ENCODE measurements at places on chromosomes 1 and 21.

DNA sequence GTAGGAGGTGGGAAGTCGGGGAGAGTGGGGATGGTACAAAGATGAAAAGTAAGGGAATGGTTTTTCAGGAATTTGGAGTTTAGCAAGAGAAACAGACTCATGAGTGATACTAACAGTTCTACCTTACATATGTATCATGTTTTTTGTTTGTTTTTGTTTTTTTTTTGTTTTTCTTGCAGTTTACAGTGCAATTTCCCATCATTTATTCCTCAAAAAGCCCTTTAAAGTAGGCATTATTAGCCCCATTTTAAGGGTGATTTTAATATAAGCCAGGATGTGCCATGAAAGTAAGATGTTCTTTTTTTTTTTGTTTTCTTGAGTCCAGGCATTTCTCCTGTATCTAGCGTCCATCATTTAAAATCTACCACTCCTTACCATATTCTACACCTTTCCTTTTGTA lies 13.8 kb upstream of the TRIM45 start:
- no peak for DNase-seq

DNA sequence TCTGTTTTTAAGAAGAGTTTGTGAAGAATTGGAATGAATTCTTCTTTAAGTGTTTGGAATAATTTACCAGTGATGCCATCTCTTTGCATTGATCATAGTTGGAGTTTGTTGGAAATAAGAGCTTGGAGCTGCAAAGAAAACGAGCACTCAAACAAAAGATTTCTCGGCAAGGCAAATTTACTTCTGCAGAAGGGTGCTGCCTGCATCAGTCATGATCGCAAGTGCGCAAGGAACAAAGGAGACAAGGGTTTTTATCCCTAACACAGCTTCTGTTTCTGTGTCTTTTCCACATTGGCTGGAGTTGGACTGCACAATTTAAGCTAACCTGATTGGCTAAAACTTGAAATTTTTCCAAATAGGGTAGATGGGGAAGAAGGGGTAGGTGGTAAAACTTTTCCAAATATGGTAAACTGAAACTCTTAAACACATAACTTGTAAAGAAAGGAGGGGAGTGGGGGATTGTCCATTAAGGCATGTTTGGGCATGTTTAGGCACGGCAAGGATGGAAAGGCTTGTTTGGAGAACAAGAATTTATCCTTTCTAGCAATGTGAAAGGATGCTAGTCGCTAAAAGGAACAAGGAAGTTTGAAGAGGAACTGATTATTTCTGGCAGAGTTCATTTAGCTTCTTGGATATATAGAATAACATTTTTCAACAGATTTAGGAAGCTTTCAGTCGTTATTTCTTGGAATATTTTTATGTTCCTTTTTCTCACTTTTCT lies 3.5 kb upstream of the AADACL4 start:
- DNase-seq, result no peak

DNA sequence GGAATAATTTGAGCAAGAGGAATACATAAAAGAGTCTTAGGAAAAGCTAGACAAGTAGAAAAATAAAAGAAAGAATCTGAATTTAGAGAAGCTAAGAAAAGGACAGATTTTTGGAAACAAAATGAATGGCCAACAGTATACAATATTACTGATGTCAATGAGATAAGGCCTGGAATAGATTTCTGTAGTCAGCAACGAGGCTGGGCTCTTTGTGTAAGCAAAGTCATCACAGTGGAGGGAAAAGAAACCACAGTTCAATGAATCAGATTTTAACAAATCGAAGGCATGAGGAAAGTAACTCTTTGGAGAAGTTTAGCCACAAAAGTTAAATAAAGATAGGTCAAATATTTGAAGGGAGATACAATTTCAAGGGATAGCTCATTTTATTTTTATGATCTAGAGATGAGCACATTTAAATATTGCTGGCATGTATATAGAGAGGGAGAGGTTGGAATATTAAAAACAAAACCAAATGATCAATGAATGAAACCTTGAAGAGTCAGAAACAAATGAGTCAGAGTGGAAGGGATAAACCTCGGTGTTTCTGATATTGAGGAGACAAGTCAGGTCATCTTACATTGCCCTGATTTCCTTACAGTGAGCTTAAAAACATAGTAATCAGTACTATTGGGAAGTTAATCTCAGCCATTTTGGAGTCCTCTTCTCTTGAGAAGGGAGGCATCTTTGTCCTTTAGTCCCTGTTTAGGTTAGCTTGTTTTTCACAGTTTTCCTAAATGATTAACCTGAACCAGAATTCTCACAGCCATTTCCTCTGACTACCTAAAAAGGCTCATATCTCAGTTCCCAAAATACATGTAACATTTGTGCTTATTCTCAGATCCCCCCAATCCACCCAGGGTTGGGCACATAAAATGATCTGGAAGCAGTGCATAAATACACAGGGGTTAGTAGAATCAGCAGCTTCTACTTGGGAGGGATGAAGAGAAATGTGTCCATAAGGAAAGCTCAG lies 620.0 kb upstream of the B3GALT2 start:
- DNase-seq, result no peak

GRCh38 chr1:234505769-234506102 lies 26.8 kb upstream of the TARBP1 start:
- DNase-seq, result no peak

GRCh38 chr1:38962113-38962512 lies 20.5 kb upstream of the RHBDL2 start:
- no peak for DNase-seq

DNA sequence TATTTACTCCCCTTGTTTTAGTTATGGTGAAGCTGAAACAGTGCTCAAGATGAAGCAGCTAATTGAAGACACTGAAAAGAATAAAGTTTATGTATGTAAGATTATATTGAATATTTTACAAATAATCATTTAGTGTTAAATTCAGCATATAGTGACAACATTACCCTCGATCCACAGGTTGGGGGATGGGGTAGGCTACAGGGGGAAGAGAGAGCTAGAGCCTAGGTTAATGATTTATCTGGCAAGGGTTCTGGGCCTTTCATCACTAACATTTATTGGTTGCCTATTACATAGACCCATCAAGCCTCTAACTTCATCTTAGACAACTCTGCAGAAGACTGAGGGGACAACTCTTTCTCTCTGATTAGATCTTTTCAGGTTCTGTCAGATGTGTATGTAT lies 21.3 kb downstream of the ZCCHC17 start:
- DNase-seq, result no peak

- no peak for DNase-seq
These were observed 43.0 kb downstream of the NPHP4 start for GRCh38 chr1:5949085-5949760.

DNA sequence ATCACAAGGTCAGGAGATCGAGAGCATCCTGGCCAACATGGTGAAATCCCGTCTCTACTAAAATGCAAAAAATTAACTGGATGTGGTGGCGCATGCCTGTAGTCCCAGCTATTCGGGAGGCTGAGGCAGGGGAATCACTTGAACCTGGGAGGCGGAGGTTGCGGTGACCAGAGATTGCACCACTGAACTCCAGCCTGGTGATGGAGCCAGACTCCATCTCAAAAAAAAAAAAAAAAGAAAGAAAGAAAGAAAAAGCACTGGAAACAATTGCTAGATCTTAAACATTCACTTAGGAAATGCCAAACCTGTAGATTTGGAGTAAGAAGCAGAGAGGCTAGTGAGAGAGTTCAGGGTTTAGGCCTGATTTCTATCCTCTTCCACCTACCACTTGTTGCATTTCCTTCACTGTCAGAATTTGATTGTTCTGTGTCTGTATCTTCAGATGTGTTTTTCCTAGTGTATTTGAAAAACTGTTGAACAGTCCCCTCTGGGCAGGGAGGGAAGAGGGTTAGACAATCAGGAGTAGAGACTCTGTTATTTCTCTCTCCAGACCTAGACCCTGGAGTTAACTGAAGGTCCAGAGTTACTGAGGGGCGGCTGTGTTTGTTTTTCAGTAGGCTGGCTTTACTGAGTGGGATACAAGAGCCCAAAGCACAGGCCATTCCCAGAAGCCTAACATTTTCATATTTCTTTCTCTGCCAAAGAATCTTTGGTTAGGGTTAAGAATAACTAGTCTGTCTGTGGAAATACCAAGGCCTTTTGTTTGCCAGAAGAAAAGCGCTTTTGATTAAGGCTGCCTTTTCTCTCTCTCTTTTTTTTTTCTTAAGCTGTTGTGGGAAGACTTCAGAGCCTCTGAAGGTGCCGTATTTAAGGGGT lies 31.1 kb upstream of the MACF1 start:
- no peak for DNase-seq

DNA sequence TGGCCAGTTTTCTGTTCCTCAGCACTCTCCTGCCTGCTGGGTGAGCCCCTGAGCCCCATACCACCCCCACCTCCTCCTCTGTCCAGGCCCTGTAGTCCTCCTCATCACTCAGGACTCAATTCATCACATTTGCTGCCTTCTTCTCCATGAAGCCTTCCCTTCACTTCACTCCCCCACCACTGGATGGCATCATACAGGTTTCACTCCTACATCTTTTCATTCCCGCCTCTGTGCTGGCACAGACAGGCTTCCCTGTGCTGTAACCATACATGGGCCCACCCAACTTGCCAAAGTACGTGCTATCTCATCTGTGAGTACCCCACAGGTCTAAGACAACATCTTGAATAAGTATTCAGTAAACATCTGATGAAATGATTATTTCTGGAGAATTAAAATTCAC lies 56.9 kb downstream of the SLC45A1 start:
- DNase-seq, result no peak

DNA sequence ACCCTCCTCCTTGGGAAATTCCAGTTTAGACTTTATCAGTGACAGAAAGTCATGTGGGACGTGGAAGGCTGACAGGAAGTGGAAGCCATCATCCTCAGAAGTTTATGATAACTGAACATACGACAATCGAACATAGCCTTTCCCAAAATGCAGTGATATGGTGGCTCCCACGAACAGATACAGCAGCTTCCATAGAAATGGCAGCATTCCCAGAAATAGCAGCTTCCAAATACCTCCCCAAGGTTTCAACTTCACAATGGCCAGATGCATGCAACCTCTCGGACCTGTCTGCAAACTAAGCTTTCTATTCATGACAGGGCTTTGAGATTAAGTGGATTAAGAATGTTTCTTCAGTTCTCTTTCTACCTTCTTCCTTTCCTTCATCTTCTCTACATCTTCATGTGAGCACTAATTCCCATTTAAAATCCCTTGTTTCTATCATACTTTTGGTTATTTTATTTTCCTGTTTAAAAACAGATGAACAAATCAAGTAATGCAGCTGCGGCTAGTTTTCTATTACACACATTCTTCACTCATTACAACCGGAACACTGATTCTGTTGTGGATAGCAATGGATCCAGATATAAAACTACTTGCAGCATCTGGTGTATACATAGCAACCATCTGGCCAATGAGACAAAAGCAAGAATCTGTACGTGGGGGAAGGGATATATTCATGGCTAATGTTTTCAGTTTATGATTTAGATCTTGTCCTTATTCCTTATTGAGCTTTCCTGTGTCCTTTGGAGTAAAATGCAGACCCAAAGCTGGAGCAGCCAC lies 304.8 kb downstream of the BRINP3 start:
- no peak for DNase-seq
